ENCODE measurements at places on chromosomes 3 and 15.

DNA sequence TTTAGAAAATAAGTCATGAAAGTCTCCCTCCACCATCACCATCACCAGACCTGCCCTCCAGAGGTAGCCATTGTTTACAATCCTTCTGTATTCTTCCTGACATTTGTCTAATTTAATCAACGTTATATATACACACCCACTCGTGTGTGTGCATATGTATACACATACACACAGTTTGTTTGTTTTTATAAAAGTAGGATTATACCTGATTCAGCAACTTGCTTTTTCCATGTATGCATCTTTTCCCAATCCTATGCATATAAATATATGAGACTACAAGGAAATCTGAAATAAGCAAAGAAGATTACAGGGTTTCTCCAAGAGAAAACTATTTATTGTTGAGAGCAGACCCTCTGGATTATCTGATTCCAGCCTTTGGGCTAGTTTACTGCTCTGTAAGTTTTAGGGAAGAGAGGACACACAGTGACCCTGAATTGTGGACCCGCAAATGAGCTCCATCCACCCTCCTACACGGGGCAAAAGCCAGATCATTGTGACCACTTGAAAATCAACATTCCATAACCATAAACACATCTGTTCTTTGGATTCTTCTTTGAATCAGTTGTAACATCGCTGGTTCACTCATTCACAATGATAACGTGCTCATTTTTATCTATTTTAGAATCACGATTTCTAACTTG is 104.3 kb downstream of the CPN2 start:
- DNase-seq, result no peak

GRCh38 chr3:11969986-11970385 is 34.2 kb upstream of the SYN2 start:
- DNase-seq, result no peak

DNA sequence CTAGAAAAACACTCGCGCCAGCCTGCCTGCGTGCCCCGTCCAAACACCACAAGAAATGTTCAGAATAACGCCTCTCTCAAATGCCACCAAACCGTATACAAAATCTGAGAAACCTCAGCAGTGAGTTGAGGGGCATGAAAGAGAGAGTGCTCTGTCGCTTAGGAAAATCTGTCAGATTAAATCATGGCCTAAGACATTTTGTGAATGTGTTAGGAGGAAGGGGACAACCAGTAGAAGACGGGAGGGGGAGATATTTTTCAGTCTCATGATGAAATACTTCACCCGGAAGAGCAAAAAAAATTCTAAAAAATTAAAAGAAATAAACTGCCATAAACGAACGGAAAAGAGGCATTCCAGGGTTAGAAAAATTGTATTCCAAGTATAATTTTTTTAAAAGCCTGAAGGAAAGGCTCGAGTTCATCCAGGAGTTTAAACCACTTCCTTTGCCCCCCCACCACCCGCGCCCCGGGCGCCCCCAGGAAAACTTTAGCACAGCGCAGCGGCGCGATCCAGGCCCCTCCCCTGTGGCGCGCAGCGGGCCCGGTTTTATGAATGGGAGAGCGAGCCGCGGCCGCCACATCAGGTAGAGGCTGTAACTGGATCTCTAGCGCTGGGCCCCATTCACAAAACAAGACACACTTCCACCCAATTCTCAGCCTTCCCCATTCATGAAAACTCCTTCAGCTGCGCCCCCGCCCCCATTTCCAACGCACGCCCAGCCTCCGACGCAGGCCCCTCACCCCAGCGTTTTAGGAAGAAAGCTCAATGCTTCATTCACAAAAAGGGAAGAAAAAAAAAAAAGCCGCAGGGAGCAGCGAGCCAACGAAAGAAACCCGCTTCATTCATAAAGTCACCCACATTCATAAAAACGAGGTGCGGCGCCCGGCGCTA is 1.4 kb downstream of the ETV5 start:
- peak; percentile 58 for DNase-seq

DNA sequence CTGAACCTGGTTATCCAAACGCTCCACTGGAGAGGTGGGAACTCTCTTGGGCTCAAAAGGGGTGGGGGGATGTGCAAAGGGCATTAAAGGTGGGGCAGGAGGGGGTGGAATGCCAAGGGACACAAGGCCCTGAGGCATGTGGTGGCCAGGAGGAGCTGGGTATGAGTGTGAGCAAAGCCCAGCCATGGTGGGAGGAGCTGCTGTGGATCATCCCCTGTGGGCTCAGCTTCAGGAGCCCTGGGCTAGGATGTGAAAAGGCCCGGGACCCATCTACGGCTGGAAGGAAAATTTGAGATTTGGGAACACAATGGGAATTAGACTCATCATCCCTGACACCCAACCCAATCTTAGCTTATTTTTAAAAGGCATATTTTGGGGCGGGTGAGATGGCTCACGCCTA is 33.3 kb downstream of the MGLL start:
- DNase-seq, result no peak

GRCh38 chr3:21294768-21295167 is 456.2 kb downstream of the ZNF385D start:
- DNase-seq, result no peak

Measured in heart right ventricle (tissue), 16 donors.